ENCODE measurements at places on chromosomes 5 and 9.

DNA sequence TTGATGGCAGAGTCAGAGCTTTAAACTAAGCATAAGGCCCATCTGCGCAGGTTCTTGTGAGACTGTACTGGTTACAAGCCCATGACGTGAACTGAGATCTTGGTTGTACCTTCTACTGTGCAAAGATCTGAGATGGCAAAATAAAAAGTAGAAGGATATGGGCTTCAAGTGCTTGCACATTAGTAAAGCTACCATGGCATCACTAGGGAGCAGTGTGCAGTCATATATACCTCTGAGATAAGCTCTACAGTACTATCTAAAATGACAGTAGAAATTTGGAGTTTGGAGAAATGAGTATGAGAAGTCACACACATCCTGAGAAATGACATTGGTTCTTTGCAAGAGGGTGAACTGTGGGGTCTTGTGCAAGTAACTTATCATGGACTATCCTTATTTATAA lies 408.2 kb upstream of the PRR16 start:
- peak; percentile 36 for DNase-seq

DNA sequence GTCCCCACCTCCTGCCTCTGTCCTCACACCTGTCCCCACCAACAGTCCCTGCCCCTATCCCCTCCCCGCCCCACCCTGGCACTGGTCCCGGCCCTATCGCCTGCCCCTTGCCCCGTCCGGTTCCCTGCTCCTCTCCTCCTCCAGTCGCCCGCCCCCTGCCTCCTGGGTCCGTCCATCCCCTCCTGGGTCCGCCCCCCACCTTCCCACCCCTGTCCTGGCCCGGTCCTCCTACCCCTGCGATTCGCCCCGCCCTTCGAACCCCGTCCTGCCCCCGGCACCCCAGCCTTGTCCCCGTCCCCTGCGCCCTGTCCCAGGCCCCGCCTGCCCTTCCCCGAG lies 372 bp downstream of the EDF1 start:
- DNase-seq: no peak

DNA sequence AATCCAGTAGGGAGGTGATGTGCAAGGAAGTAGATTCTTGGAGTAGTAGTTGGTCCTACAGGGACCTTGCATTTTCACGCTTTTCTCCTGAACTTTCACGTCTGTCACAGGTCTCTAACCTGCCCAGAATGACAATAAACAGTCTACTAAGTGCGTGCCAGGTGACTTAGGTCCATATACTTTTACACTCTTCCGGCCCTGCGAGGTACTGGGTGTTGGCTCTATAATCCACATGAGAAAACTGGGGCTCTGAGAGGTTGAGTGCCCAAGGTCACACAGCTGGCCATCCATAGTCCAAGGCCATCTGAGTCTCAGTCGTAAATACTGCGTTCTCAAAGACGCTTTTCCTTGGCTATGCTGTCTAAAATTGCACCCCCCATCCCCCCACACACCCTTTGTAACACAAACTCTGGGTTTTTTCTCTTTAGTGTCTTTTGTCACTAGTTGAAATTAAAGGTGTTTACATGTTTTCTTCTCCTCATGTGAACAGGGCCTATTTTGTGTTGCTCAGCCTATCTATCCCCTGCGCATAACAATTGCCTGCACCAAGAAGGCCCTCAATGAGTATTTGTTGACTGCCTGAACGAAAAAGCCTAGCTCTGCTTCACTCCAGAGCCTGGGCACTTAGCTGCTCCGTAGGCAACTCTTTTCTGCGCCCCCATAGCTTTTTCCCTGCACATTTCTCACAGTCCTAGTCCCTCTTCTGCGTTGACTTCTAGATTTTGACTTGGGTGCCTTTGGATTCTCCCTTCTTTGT lies 943 bp downstream of the SFXN1 start:
- DNase-seq: no peak

- DNase-seq: no peak
Observed at GRCh38 chr9:136309806-136310220, 5.9 kb upstream of the CCDC187 start.

DNA sequence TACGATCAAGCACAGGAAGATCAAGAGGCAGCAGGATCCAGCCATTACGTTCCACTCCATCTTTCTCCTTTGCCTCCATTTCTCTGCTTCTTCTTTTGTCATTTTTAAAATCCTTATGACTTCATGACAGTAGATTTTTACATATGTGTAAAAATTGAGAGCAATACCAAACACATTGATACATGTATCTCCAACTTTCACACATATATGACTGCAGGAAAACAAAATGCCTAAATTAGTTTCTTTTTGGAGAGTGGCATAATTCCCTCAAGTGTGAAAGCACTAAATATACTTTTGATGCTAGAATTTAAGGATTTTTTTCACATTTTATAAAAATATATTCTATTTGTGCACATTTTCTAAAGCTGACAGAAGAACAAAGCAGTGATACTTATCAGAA lies 8.6 kb upstream of the ZNF608 start:
- DNase-seq: peak; percentile 24

- DNase-seq: no peak
Observed at GRCh38 chr5:174423558-174423957, 300.8 kb upstream of the MSX2 start.

DNA sequence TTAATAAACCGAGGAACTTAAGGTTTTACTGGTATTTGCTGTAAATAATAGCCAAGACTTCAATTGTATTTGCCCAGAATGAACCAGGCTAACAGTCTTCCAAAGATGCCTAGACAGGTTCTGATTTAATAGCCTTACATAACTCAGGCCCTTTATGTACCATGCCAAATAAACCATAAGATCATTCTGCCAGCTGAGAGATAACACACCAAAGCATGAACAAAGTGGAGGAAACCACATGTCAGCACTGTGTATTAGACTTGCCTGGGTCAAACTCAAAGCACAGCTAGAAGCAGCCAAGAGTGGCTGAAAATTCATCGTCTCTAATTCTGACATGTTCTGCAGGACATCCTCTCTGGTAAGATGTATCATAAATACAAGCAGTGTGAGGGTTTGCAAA lies 319.3 kb upstream of the ZNF608 start:
- DNase-seq: no peak

DNA sequence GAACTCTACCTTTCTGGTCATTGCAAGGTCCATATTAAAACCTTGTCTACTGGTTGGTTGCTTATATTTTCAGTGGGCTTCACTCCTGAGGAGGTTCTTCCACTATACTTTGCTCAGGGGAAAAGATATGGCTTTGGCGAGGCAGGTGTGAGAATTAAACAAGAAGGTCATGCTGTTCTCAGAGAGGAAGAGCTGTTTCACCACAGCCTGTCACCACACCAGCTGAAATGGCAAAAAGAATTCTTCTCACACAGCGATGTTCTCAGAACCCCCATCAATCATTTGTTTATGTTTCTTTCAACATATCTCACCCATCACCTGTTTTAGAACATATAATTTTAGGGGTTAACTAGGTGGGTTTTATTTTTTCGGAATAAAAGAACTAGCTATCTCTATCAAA lies 38.6 kb downstream of the CAPSL start:
- DNase-seq: no peak

- DNase-seq: no peak
Observed at GRCh38 chr9:121776001-121776738, 124.7 kb downstream of the DAB2IP start.

DNA sequence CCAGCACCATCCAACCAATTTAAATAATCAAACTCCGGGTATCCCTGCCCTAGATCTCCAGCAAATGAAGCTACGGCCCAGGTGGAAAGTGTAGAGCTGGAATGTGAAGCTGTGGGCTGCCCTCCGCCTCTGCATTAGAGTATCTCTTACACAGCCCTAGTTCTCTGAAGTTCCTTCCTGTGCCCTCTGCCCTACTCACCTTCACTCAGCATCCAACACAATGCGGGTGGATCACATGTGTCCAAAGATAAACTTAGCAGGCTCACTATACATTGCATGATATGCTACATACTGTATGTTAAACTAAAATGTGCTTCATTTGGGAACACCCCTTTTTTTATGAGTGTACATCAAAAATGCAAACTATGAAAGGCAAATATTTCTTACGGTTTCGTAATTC lies 70.0 kb upstream of the RAD23B start:
- DNase-seq: no peak

- DNase-seq: no peak
Observed at GRCh38 chr5:175285261-175285660, 158.7 kb downstream of the DRD1 start.

GRCh38 chr5:169160405-169160901 lies 140.5 kb downstream of the SLIT3 start:
- no peak for DNase-seq

DNA sequence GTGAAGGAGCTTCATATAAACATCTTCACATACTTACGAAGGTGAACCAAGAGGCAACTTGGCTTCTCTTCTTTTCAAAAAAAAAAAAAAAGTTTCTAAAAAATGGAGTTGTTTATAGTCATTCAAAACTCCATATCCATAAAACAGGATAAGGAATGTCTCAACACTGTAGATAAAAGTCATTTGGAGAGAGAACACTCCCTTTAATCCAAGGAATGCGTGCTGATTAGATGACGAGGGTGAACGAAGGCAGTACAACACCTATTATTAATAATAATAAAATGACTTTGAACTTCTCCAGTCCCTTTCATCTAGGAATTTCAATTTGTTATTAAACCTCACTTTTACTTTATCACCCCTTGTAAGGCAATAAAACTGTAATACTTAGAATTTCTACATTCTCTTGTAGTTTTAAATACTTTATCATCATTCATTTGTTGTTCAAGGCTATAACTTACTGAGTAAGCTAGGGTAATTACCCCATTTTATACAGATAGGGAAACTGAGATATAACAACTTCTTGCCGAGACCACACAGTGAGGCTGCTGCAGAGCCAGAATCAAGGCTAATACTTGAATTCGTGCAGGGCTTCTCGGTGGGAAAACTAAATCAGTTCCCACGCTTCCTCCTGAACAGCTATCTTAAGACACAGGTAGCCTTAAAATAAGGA lies 377.1 kb downstream of the EFNA5 start:
- DNase-seq: no peak

- DNase-seq: no peak
Observed at GRCh38 chr9:110580850-110581249, 1.3 kb upstream of the SVEP1 start.

GRCh38 chr5:38766151-38766550 lies 79.7 kb upstream of the OSMR start:
- DNase-seq: no peak

DNA sequence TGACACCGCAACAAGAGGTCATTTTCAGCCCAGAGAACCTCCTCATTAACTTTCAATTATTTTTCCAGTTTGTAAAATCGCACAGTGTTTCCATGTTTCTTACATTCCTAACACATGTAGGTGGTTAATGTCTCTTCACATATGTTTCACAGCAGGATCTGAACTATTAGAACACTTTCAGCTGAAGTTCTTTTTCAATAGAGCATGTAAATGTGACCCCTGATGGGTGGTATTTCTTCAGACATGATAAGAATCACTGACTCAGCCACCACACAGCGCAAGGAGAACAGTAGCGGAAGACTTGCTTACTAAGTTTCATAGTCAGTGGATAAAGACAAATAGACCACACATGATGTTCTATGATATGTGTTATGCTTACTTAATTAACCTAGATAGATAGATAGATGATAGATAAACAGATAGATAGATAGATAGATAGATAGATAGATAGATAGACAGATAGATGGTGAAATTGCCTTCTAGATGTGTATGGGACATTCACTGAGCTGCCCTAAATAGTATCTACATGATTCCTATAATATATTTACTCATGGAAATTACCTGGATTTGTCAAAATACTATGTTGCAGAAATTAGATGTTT lies 1992.1 kb upstream of the NUDT12 start:
- no peak for DNase-seq

DNA sequence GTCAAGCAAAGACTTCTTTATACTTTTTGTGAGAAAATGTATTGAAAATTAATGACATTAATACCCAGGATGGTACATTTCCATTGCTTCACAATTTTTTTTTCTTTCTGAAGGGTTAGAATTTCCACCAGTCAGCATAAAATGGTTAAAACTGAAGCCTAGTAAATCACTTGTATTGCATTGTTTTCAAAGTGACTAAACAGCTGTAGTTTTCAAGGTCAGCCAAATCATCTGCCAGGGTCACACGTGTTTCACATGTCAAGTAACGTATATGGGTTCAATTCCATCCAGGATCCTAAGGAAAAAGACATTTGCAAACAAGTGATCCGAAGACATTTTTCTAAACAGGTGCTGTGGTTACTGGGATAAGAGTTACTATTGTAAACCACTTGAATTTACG lies 574.2 kb downstream of the RAB3C start:
- DNase-seq: no peak

GRCh38 chr5:129377504-129377903 lies 82.6 kb upstream of the ADAMTS19 start:
- no peak for DNase-seq

DNA sequence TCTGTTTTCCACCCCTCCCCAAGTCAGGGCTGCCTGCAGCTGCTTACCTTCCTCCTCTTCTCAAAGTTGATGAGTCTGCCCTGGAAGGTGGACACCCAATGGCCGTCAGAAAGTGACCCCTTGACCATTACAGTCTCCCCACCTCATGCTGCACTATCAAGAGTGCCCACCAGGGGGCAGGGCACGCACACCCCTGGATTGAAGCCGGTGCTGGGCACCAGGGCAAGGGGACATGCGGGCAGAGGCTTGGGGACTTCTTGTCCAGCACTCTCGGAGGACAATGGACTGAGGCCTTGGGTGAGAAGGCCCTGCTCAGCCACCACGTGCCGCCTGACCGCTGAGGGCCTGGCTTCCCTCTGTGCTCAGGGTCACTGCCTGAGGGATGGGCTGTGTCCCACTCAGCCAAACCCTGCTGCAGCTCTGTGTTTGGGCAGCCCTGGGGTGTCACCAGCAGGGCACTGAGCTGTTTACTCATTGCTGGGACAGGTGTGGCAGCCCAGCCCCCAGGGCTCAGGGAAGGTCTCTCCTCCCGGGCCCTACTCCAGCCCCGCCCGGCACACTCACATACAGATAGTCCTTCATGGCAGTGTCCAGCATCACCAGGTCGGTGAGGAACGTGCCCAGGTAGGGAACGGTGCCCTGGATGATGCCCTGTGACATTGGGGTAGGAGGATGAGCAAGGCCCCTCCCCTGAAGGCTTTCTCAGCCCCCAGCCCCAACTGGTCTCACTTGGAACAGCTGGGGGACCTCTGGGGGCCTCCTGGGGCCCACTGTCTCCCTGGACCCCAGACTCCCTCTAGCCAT lies 17.7 kb downstream of the RALGDS start:
- DNase-seq: peak; percentile 87

DNA sequence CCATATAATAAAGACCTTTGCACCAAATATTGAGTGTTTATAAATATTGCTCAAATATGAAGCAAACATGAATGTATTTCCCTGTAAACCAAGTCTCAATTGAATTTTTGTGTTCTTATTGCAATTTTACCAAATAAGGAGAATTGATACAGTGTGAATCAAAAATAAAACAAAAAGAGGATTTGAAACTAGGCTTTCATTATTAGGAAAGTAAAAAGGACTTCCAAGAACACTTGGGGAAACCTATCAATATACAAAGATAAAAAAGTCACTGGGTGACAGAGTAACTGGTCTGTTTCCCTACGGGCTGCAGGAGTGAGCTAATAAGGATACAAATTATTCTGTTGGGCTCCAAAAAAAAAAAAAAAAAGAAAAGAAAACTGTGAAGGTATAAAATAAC lies 44.8 kb upstream of the SNX2 start:
- no peak for DNase-seq

DNA sequence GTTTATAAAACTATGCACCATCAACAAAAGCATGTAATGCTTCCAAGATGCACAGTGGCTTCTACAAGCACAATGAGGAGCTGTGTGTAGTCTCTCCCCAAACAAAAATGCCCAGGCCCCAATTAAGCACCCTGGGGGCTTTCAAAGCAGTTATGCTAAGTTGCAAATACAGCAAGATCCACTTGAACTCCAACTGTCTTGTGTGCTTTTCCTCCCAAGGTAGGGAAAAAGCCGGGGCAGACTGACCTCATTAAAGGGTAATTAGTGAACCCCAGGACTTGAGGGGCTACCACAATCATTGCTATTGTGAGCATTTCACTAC lies 13.1 kb downstream of the ZNF608 start:
- DNase-seq: no peak
